ENCODE measurements at places on chromosomes 7 and 10. TPM values are rescaled to one million over a fixed set of nuclear protein-coding genes. Genes with fewer than 3 reads are reported as not detected.
A peak's percentile ranks its signal among the peaks of the same experiment; 100 is the strongest.

The FLNC gene
- total RNA-seq = 364 TPM

- H3K4me1 ChIP-seq = no peaks in the 10 kb centered on the region
- H3K27ac ChIP-seq = no peak overlapping the region
- H3K27me3 ChIP-seq = no peaks in the 10 kb centered on the region
- H3K4me3 ChIP-seq = no peak overlapping the region
- no peak for DNase-seq
Measured at GRCh38 chr7:129807863-129808262, 144.9 kb downstream of the UBE2H start.

The MMRN2 gene
- 0.27 TPM for total RNA-seq

DNA sequence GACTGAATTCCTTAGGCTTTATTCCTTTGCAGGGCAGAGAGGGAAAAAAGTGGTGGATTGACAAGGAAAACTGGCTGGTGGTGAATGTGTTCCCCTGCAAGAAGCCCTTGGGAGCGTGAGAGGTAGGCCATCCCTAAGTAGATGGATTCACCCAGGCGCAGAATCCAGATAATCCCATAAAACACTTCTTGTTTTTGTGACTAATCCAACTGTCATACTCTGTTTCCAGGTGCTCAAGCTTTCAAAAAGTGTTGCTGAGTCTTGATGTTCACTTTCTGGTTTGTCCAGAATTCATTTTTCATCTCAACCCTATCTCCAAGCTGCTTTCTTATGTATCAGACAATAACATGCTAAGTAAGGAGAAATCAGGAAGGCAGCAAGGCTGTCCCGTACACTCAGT lies 250.8 kb upstream of the HABP2 start:
- no peak overlapping the region for H3K27ac ChIP-seq
- no peak for DNase-seq
- H3K27me3 ChIP-seq = no peaks in the 10 kb centered on the region
- peaks cover 13% of the 10 kb centered on the region for H3K4me1 ChIP-seq

- H3K4me3 ChIP-seq = no peak overlapping the region
- no peaks in the 10 kb centered on the region for H3K27me3 ChIP-seq
- no peaks in the 10 kb centered on the region for H3K36me3 ChIP-seq
- H3K27ac ChIP-seq = no peak overlapping the region
- no peak for DNase-seq
Measured at GRCh38 chr10:24645784-24646183, 77.9 kb downstream of the ARHGAP21 start.

The TMEM229A gene
- 0.09 TPM for total RNA-seq

The OR2A5 gene
- not detected for total RNA-seq

GRCh38 chr7:44080686-44081265 lies 1.6 kb downstream of the POLM start:
- peaks cover 15% of the 10 kb centered on the region for H3K4me1 ChIP-seq
- H3K36me3 ChIP-seq = peaks cover 17% of the 10 kb centered on the region
- H3K27ac ChIP-seq = no peak overlapping the region

GRCh38 chr7:17822547-17823173 lies 117.6 kb downstream of the SNX13 start:
- H3K36me3 ChIP-seq = no peaks in the 10 kb centered on the region
- H3K4me3 ChIP-seq = no peak overlapping the region
- no peaks in the 10 kb centered on the region for H3K4me1 ChIP-seq
- no peaks in the 10 kb centered on the region for H3K27me3 ChIP-seq
- DNase-seq = no peak
- no peak overlapping the region for H3K27ac ChIP-seq

DNA sequence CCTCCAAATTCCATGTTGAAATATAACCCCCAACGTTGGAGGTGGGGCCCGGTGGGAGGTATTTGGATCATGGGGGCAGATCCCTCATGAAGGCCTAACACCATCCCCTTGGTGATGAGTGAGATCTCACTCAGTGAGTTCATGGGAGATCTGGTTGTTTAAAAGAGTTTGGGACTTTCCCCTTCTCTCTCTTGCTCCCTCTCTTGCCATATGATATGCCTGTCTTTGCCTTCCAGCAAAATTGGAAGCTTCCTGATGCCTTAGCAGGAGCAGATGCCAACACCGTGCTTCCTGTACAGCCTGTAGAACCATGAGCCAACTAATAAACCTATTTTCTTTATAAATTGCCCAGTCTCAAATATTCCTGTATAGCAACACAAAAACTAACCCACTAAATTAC lies 55.7 kb upstream of the CDK1 start:
- no peaks in the 10 kb centered on the region for H3K27me3 ChIP-seq
- no peaks in the 10 kb centered on the region for H3K4me1 ChIP-seq

DNA sequence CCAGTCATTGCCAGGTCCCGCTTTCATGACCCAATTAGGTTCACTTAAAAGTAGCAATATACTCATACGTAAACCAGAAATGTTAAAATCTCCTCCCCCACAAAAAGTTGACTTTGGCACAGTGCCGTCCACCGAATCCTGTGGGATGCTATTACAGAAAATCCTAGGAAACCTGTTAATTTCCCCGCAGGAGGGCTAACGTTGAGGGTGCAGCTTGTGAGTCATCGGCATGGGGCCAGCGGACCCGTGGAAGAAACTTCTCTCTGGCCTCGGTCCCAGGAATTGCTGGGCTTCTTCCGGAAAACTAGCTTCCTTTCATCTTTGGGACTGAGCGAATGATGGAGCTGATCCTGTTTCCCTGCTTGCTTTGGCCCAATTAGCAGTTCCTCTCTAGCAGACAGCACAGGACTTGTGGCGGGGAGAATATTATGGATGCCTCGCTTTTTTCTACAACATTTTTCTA lies 13.5 kb downstream of the CRYGN start:
- H3K27me3 ChIP-seq = no peaks in the 10 kb centered on the region
- DNase-seq = peak; percentile 97
- no peak overlapping the region for H3K4me3 ChIP-seq
- no peaks in the 10 kb centered on the region for H3K36me3 ChIP-seq

The AP1S1 gene
- total RNA-seq = 172 TPM

The RAB19 gene
- total RNA-seq = 0.50 TPM

- no peak overlapping the region for H3K4me3 ChIP-seq
- no peaks in the 10 kb centered on the region for H3K36me3 ChIP-seq
- peaks cover 11% of the 10 kb centered on the region for H3K4me1 ChIP-seq
- H3K27ac ChIP-seq = no peak overlapping the region
Measured at GRCh38 chr7:43467846-43468245, 115.1 kb upstream of the STK17A start.

DNA sequence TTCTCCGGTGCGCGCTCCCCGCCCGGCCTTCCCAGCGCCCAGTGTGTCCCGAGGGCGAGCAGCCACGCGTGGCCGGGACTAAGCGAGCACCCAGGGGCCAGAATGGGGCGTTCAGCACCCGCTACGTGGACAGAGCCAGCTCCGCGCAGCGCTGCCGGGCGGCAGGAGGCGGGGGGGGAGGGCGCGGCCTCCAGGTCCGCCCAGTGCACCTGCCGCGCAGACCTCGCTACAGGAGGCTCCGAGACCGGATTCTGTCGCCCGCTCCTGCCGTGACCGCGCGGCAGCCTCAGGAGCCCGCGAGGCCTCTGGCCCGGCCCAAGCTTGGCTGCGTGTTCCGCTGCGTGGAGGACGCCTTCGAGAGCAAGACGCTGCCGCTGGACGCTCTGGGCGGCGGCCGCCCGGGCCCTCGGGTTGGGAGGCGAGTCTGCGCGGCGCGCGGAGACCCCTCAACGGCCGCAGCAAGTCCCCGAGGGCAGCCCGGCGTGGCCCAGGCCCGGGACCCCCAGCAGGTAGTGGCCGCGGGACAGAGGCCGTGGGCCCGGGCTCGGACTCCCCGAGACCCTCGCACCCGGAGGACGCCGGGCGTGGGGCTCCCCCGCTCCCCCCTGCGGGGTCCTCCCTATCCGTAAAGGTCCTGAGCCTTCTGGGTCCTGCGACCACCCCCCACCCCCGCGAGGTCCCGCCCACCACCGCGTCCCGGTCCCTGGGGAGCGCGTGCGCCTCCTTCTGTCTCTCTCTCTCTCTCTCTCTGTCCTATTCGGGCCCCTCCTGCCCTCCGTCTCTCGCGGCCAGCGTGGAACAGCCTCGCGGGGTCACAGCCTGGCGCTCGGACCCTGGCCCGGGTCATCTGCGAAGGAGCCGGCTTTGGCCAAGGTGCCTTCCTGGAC lies 904 bp upstream of the DPYSL4 start:
- no peaks in the 10 kb centered on the region for H3K36me3 ChIP-seq
- H3K27ac ChIP-seq = no peak overlapping the region
- H3K4me3 ChIP-seq = peak overlapping the region; percentile 17

GRCh38 chr10:131972474-131973071 lies 9.2 kb downstream of the BNIP3 start:
- no peak for DNase-seq
- H3K27me3 ChIP-seq = no peaks in the 10 kb centered on the region
- no peak overlapping the region for H3K27ac ChIP-seq

- no peaks in the 10 kb centered on the region for H3K27me3 ChIP-seq
- H3K27ac ChIP-seq = no peak overlapping the region
- no peak for DNase-seq
- no peak overlapping the region for H3K4me3 ChIP-seq
- no peaks in the 10 kb centered on the region for H3K36me3 ChIP-seq
Measured at GRCh38 chr7:67413670-67414069, 417.0 kb downstream of the TYW1 start.
